ENCODE measurements at places on chromosomes 16 and 17. TPM values are rescaled to one million over a fixed set of nuclear protein-coding genes. Genes with fewer than 3 reads are reported as not detected.

The GUCY2D gene
- total RNA-seq, result 0.09 TPM

The OR1A1 gene
- not detected for total RNA-seq

The DNAH9 gene
- not detected for total RNA-seq

The HBM gene
- not detected for total RNA-seq

The ANKRD40CL gene
- not detected for total RNA-seq

The C16orf90 gene
- total RNA-seq, result not detected

The SPATA22 gene
- not detected for total RNA-seq

The KCNH6 gene
- not detected for total RNA-seq

The ZFP3 gene
- total RNA-seq, result 1.3 TPM

The CTDNEP1 gene
- 23.0 TPM for total RNA-seq

The MRPL58 gene
- 29.3 TPM for total RNA-seq

The TBC1D3K gene
- not detected for total RNA-seq

The CCL17 gene
- not detected for total RNA-seq

The CFAP119 gene
- total RNA-seq, result 0.69 TPM

The KRTAP4-9 gene
- total RNA-seq, result not detected

The TMEM238L gene
- not detected for total RNA-seq
